ENCODE measurements at places on chromosomes 7 and 10.

DNA sequence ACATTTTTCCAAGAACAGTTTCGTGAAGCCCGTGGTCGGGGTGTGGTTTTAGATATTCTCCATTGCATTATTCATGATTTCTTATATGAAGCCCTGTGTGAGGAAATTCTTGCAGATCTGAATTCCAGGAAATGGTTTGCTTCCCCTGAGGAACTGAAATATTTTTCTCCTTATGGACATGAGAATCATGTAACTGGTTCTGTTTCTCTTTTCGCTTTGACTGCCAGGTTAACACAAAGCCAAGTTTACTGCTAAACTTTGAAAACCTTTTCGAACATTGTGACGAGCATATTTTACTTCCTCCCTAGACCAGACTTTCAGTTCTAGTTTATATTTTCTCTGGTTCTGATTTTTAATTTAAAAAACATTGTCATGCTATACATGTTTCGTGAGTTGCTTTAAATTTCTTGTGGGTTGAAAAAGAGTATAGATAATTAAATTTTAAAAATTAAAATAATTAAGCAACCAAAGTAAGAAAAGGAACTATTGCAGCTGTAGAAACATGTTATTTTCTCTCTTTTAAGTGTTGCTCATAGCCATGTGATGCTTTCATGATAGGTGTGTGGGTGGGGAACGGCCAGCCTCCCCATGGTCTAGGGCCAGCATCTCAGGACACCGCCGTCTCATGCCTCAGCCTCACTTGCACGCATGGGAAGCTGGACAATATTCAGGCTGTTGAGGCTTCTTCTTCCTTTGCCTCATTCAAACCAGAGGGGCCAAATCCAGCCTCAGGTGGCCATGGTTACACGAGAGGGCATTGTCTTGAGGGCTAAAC is 97.1 kb downstream of the CREB5 start:
- no peak for DNase-seq

DNA sequence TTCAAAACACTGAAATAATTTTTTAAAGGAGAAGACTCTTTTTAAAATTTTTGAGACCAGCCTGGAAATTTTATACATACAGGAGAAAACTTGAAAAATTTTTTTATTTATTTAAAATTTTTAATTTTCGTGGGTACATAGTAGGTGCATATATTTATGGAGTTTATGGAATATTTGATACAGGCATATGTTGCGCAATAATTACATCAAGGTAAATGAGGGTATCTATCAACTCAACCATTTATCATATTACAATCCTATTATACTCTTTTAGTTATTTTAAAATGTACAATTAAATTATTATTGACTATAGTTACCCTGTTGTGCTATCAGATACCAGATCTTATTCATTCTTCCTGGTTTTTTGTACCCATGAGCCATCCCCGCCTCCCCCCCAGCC is 75.1 kb downstream of the AHCYL2 start:
- no peak for DNase-seq

DNA sequence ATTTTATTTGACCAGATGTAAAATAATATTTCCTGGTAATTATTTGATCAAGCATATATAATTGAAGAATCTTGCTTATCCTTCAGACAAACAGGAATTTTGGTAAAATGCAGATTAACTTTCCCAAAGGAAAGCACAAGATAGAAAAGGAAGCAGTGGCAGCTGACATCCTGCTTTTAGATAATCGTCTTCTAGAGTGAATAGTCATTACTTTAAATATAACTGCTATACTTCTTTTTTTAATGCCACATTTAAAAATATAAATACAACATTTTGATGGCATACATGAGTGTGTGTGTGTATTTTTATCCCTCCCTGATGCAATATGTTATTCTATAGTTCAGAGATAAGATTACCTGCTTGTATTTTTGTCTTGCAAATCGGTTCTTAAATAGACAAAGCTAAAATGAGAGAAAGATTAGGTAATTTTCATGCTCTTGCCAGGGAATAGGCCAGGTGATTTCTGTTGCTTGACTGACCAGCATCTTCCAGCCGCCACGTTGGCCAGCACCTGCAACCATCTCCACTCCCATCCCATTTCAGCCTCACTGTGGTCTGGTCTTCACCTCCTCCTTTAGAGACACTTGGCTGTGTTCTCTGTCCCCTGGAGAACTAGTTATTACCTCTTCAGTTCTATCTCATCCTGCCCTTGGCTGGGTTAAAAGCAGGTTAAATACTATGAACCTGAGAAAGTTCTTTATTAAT is 58.1 kb downstream of the MDFIC start:
- no peak for DNase-seq

GRCh38 chr7:151539088-151539671 is 19.5 kb upstream of the RHEB start:
- no peak for DNase-seq

GRCh38 chr10:104099269-104099668 is 13.6 kb upstream of the COL17A1 start:
- no peak for DNase-seq

GRCh38 chr7:90715067-90715466 is 118.9 kb downstream of the CDK14 start:
- no peak for DNase-seq

GRCh38 chr10:78630944-78631838 is 437.6 kb upstream of the ZMIZ1 start:
- no peak for DNase-seq

Measured in stimulated activated CD8-positive, alpha-beta memory T cell treated with anti-CD3 and anti-CD28 coated beads, Interleukin-4, amount 100 ng/mL, for 1 hour (primary cell).